Prostate gland (tissue), 2 donors: ENCODE measurements at places on chromosomes 5 and 9.

DNA sequence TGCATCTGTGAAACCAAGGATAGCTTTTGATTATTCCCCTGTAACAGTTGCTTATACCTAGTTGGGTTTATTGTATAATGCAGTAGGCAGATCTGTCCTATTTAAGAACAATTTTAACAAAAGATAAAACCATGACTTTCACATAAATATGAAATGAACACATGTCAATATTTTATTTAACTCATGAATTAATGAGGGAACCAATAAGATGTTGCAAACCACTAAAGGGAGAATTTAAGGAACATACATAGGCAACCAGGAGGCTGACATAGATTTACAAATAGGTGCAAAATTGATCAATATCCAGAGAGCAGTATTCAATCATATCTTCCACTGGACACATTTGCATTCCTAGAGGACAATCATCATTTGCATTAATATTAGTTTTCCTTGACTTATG is 280.0 kb upstream of the BRINP1 start:
- DNase-seq = no peak

GRCh38 chr5:87268126-87268969 is 665 bp downstream of the RASA1 start:
- peak; percentile 57 for DNase-seq

- no peak for DNase-seq
These were observed 1.1 kb upstream of the SNX24 start for GRCh38 chr5:122844136-122844909.

DNA sequence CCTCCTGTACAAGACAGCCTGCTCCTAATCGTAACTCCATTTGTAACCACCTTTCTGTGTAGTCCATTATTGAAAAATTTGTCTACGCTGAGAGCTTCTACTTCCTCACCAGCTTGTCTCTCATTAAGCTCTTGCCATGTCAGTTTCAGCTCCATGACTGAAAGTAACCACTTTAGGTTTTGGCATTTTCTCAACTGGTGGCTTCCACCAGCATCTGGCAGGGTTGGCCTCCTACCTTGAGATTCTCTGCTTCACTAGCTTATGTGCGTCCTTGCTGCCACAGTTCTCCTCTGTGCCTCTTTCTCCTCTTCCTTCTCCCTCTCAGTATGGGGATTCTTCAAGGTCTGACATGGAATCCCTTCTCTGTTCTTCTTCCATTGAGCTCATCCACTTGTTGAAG is 31.8 kb downstream of the F2RL2 start:
- DNase-seq = no peak

GRCh38 chr5:125452991-125453390 is 706.6 kb upstream of the ZNF608 start:
- DNase-seq = no peak

DNA sequence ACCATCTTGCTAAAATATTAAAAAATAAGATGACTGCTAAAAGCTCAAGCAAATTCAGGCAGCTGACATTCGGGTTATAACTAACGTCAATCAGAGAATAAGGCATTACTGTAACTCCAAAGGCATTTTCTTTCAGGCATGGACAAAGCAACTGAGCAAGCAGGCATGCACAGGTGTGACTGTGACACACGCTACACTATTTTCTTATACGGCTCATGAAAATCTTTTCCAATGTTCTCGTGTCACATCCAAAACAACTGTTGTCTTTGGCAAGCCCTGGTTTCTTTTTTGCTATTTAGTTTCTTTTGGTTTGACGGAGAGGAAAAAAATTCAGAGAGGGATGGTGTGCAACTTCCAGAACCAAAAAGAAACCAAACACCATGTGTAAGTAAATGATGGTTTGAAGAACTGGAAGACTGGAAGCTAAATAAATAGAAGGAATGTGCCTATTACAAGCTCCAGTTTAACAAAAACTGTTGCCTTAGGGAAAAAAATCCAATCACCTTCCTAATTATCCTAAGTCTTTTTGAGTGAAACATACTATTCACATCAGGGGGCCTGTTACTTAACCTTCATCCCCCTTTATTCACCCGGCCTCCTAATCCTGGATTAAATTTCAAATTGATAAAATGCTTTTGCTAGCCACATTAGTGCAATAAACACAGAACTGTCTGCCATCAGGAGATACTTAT is 277.6 kb downstream of the PSAT1 start:
- DNase-seq = no peak

DNA sequence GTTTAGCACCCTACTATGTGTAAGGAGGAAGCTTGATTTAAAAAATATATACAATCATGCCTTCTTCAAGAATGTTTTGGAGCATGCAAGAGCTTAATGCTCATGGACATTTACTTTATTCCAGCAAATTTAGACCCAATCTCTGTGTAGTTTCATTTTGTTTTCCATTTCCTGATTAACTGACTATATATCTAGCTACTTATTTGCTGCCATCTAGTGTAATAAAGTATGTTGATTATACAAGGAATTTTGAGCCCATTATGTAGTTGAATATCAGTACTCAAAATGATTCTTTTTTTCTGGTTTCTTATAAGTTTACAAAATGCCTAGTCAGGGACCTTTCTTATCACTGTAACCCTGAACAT is 100.0 kb upstream of the CCDC152 start:
- no peak for DNase-seq

GRCh38 chr5:10753178-10753577 is 7.9 kb downstream of the DAP start:
- DNase-seq = no peak

DNA sequence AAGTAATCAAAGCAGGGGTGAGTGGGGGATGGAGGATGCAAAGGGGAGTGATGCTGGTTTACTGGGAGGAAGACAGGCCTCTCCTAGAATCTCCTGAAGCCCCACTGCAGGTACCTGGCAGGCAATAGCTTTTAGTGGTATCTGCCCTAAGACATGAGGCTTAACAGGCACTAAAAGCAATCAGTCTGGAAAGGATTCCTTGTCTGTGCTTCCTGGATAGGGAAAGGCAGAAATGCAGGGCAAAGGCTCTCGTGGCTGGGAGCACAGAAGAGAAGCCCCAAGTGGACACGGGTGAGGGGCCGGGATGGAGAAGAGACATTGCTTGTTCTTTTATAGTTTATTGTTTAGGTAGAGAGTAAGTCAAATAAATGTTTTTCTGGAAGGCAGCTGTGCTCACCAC is 40.1 kb downstream of the CCNJL start:
- no peak for DNase-seq

DNA sequence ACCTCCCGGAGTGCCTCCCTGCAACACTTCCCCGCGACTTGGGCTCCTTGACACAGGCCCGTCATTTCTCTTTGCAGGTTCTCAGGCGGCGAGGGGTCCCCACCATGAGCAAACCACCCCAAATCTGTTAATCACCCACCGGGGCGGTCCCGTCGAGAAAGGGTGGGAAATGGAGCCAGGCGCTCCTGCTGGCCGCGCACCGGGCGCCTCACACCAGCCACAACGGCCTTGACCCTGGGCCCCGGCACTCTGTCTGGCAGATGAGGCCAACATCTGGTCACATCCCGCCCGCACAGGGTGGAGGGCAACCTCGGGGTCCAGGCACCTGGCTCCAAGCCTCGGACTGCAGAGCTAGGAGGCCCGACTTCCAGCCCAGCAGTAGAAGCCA is 776 bp upstream of the TERT start:
- no peak for DNase-seq

DNA sequence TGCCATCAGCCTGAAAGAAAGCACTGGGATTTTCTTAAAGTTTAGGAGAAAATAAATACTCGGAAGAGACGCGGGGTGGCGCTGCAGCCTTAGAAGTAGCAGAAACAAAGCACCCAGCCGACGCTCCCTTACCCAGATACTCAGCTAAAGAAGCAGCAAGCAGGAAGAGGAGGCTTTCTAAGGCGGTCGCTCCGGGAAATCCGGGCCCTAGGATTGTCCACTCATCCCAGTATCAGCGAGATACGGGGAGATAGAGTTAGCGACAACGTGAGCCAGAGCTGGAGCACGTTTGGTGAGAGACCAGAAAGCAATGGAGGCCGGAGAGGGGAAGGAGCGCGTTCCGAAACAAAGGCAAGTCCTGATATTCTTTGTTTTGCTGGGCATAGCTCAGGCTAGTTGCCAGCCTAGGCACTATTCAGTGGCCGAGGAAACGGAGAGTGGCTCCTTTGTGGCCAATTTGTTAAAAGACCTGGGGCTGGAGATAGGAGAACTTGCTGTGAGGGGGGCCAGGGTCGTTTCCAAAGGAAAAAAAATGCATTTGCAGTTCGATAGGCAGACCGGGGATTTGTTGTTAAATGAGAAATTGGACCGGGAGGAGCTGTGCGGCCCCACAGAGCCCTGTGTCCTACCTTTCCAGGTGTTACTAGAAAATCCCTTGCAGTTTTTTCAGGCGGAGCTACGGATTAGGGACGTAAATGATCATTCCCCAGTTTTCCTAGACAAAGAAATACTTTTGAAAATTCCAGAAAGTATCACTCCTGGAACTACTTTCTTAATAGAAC is at the start of gene PCDHB2:
TSS of gene PCDHB2 (plus strand) at position 135 of the 782 bp plus-strand sequence. CDS start at position 311, 176 bp downstream.
- DNase-seq = peak; percentile 16

- DNase-seq = no peak
These were observed 624.6 kb downstream of the BNC2 start for GRCh38 chr9:16245756-16246440.

- no peak for DNase-seq
These were observed 14.9 kb downstream of the TJP2 start for GRCh38 chr9:69188975-69189374.

- no peak for DNase-seq
These were observed 299.3 kb downstream of the ENC1 start for GRCh38 chr5:74341221-74341620.

- DNase-seq = no peak
These were observed 52.8 kb upstream of the CARTPT start for GRCh38 chr5:71666321-71666720.

DNA sequence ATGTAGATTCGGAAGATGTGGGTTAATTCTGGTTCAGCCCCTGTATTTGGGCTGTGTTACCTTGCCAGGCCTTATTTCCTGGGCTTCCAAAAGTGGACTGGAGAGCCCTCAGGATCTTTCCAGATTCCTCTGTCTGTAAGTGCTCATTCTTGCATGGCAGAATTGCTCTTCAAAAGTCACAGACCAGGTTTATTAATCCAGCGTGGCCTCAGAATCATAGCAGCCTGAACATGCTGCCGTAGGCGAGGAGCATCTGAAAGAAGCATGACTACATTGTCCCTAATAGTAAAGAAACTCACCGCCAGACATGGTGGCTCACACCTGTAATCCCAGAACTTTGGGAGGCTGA is 307.8 kb downstream of the GADD45G start:
- no peak for DNase-seq

DNA sequence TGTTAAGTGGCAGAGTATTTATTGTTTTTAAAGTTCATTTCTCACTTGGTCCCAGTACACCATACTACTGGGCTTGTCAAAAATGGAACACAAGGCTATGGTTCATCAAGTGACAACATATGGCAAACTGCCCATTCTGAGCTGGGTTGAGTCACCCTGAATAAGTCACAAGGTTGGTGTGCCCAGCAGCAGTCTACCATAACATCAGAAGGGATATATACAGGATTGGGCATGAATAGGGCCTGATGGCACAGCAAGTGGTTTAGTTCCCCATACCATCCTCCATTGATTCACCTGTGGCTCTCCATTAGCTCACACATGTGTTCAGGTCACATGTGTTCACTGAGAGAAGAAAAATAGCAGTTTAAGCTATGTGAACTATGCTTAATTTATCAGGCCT is 249.8 kb upstream of the PRDM9 start:
- no peak for DNase-seq

DNA sequence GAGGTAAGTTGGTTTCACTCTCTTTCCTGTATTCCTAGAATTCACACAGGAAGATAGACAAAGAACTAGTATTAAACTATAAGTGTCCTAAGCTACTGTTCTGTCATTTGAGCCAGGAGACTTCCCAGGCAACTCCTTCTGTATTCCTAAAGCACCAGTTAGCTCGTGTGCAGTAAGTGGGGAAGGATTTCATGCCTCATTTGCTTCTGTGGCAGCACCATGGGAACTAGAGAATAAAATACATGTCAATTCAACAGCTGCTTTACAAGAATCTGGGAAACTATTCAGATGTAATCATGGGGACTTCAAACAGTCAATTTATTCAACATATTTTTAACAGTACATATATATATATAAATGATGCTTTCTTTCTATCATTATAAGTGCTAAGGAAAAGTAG is 762.3 kb downstream of the PRELID2 start:
- no peak for DNase-seq

GRCh38 chr5:82375488-82376244 is 97.5 kb upstream of the RPS23 start:
- DNase-seq = no peak

DNA sequence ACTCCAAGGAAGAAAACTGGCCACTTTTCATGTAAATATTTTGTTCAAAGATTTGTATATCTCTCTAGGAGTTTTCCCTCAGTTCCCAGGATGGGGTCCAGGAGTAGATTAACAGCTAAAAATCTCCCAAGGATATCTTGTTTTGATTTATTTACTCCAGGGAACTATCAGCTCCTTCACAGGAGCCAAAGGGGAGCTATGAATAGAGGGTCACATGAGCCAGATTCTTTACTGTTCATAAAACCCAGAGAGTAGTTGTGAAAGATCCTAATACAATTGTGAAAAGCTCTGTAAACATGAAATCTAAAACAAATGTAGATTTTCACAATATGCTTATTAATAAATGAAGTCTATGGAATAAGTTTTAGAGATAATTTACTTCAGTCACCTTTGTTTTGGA is 16.9 kb downstream of the DIMT1 start:
- no peak for DNase-seq

DNA sequence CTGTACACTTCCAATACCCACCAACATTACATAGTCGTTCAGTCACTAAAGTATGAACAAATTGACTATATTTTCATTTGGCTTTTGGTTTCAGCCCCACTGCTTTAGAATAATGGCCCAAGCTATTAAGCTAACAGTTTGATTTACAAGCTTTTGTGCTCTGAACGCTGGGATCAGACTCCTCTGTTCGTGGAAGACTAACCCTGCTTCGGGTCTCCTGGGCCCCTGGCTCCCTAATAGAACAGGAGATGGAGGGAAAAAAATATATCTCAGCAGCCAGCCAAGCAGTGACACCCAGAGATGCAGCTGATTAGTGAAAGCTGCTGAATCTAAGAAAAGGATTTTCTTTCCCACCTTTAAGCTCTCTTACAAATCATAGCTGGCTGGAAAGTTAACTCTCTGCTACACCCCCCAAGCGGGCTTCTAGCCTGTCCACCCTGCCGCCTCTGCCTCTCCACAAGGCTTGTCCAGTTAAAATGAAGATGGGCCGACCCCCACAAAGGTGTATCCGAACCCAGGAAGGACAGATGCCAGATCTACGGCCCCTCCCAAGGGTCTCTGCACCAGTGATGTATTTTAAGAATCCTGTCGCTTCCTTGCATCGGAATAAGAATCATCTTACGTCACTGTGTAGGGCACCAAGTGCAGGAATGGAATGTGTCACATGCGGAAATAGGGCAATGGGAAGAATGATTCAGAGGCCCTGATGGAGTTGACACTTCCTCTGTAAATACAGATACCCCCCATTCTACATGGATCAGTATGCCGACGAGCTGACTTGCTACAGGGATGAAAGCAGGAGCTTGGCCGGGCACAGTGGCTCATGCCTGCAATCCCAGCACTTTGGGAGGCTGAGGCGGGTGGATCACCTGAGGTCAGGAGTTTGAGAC is 33.4 kb upstream of the BARHL1 start:
- no peak for DNase-seq

- DNase-seq = no peak
These were observed 246.9 kb downstream of the ZSWIM6 start for GRCh38 chr5:61578858-61579503.
